Globus pallidus (tissue), 1 donor: ENCODE measurements at places on chromosomes 7 and 10.

GRCh38 chr7:107560898-107561516 is 2.7 kb downstream of the COG5 start:
- DNase-seq, result no peak

DNA sequence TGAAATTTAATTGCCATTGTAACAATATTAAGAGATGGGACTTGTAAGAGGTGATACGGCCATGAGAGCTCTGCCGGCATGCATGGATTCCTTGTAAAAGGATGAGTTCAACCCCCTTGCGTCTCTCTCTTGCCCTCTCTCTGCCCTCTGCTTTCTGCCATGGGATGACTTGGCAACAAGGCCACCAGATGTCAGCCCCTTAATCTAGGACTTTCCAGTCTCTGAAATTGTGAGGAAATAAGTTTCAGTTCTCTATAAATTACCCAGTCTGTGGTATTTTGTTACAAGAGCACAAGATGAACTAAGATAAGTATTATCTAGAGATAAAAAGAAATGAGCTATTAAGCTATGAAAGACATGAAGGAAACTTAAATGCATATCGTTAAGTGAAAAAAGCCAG is 145.7 kb upstream of the AHR start:
- no peak for DNase-seq

DNA sequence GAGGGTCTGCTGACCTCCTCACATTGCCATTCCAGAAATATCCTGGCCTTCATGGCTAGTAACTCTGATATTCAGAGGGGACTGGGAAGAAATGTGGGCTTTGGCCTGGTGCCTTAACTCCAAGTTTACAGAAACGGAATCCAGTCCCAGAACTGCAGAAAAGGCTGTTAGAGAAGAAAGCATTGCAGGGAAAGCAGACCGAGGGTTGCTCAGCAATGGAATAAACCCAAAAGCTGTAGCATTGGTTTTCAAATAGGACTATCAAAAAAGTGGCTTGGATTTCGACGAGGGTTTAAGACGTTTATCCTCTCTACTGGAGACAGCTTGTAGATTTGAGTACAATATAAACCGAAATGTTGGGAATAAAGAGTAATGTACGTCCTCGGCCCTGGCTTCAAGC is 425.8 kb upstream of the FOXK1 start:
- DNase-seq, result no peak

DNA sequence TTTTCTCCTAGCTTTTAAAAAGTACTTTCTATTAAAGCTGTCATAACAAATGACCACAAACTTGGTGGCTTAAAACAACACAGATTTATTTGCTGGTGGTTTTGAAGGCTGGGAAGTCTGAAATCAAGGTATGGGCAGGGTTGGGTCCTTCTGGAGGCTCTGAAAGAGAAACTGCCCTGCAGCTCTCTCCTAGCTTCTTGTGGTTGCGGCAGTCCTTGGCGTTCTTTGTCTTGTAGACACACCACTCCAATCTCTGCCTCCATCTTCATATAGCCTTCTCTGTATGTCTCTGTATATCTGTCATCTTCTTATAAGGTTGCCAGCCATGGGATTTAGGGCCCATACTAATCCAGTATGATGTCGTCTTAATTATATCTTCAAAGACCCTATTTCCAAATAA is 79.4 kb upstream of the PRR15 start:
- peak; percentile 50 for DNase-seq

DNA sequence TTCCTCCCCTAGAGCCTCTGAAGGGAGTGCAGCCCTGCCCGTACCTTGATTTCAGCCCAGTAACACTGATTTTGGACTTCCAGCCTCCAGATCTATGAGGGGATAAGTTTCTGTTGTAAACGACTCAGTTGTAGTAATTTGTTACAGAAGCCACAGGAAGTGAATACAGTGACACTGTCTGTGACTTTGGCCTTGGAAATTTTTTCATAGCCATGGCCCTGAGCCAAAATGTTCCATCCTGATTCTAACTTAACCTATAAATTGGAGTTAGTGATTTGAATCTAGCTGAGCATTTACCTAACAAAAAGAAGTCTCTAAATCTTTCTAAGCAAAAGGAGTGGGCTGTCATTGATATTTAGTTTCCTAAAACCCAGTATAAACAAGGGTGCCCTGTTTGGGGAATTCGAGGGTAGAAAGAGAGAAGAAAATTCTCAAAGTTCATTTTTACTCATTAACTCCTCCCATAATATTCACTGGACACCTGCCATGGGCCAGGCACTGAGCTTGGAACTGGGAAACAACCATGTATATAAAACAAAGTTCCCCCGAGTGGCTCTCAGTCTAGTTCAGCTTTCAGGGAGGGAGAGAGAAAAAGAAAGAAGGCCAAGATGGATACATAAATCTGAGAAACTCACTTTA is 162.3 kb downstream of the SKIDA1 start:
- DNase-seq, result no peak

DNA sequence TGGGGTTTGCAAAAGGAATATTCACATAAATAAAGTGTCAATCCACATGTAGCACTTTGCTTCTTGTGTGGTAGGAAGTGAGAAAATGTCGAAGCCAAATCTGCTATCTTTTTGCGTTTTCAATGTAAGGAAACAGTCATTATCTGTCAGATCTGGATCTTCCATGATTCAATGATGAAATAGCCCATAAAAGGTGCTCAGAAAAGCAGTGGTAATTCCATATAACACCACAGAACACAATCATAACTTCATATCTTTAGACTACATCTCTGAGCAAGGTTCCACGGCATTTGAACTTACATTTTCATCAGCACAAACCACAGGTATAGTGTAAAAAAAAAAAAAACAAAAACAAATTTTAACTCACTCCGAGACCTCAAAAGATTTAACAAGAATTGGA is 39.9 kb upstream of the EGR2 start:
- DNase-seq, result no peak

- no peak for DNase-seq
Observed at GRCh38 chr7:126223729-126224128, 1029.0 kb downstream of the GRM8 start.

DNA sequence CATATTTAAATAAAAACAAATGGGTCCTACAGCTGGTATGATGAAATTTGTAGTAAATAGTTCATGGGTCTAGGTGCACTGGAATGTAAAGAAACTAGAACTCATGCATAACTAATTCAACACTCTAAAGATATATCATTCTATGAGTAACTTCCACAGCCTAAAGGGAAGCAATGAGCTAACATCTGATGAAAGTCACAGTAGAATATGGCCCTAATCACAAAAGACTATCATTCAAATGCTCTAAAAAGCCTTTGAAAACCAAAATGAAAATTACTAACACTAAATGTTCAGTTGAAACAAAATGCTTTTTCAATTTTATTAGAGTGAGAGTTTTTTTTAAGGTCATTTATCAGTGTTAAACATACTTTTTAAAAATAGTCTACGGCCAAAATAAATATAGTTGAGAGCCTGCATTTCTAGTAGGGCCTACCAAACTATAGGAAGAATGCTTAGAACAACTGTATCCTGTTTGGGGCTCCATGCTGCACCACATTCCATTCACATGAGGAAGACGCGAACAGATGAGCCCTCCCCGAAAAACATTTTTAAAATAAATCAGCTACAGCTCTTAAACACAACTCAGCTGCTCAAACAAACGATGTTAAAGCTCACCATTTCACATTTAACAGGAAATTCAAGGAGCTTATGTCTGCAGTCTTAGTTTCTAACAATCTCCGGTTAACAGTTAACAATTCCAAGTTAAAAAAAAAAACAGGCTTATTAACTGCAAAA is 134.5 kb downstream of the NRBF2 start:
- peak; percentile 70 for DNase-seq

GRCh38 chr10:133534417-133534816 is 7.3 kb downstream of the CYP2E1 start:
- DNase-seq, result no peak

DNA sequence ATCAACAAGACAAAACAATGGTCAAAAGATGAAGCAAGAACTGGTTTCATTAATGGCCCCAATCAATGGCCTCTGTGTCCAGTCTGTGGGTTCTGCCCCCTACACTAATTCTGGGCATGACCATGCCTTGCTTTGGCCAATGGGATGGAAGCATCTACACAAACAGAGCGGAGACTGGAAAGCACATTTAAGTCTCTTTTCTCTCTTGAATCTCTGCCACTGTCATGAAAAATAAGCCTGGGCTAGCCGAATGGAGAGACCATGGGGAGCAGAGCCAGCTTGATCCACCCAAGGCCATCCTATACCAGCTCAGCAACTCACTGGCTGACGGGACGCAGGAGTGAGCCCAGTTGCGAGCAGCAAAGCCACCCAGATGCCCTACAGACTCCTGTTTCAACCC is 30.9 kb downstream of the ANKRD16 start:
- peak; percentile 95 for DNase-seq

GRCh38 chr10:34024693-34025425 is 690.4 kb upstream of the NRP1 start:
- no peak for DNase-seq

DNA sequence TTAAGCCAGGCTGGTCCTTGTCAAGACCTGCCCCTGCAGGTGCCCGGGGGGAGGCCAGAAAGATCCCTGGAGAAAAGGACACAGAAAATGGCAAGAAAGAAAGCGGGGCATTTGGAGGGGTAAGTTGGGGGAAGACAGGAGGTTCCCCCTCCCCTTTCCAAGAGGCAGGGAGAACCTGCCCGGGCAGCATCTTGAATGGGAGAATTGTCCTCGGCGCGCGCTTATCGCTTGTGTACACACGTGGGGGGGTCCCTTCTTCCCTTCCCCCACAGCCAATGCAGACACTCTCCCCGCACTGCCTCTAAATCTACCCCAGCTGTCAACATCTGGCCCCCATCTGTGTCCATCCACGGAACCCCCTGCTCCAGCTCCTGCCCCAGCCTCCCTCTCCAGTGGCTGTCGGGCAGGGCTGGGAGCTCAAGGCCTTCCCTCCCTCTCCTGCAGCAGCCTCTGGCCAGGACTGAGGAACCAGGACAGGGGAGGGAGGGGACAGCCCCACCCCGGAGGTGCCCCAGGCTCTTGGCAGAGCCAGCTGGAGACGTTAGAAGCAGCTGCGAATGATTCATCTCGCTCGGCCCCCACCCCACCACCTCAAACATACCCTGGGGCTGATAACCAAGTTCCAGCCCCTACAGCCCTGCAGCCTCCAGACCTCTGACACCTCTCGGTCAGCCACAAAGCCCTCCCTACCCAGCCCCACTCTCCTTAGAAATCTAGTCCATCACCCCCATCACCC is 25.3 kb downstream of the EPHB4 start:
- DNase-seq, result no peak

DNA sequence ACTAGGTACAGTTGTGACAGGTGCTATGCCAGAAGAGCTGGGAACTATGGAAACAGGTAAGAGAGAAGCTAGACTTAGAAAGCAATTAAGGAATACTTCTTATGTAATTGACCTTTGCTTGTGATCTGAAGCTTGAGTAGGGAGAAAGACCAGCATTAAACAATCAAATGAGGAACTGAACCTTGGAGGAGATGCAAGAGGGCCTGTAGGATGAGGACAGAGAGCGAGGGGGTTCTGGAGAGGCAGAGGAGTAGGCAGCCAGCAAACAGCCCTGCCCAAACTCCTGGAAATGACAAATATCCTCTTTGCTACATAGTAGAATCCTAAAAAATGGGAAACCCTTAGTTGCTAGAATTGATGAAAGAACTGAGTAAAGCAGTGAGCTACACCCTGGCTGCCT is 41.6 kb upstream of the FAM204A start:
- no peak for DNase-seq

DNA sequence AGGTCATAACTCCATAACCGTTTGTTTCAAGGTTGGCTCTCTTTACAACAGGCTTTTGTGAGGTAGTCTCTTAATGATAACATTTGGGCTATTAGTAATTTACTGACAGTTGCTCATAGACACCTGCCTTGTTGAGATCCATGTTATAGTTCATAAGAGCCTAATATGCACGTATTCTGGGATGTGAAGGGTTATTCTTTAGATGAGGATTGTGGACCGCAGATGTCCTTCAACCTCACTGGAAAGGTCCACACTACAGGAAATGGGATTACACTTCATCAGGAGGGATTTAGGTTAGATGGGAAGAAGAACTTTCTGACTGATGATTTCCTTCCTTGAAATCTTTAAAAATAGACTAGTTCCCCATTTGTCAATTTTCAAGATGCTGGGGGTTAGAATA is 62.8 kb downstream of the SAMD9 start:
- no peak for DNase-seq

DNA sequence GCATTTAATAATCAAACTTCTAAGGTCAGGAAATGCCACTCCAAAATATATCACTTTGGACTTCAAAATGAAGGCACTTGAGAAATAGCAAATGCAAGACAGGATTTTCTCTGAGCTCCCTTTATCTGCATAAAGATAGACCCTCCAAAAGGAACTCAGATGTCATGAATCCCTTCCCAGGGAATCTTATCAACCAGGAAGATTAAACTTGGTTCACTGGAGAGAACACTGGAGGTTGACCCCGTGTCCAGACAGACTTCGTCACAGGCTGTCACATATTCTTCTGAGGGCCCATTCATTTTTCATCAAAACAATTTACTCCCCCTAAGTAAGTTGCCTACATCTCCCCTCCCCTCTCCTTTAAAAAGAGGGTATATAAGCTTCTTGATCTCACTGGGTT is 21.2 kb downstream of the IFIT3 start:
- no peak for DNase-seq

- DNase-seq, result no peak
Observed at GRCh38 chr7:3436746-3437145, 135.7 kb downstream of the SDK1 start.

- no peak for DNase-seq
Observed at GRCh38 chr10:76114581-76115001, 683.2 kb downstream of the LRMDA start.

DNA sequence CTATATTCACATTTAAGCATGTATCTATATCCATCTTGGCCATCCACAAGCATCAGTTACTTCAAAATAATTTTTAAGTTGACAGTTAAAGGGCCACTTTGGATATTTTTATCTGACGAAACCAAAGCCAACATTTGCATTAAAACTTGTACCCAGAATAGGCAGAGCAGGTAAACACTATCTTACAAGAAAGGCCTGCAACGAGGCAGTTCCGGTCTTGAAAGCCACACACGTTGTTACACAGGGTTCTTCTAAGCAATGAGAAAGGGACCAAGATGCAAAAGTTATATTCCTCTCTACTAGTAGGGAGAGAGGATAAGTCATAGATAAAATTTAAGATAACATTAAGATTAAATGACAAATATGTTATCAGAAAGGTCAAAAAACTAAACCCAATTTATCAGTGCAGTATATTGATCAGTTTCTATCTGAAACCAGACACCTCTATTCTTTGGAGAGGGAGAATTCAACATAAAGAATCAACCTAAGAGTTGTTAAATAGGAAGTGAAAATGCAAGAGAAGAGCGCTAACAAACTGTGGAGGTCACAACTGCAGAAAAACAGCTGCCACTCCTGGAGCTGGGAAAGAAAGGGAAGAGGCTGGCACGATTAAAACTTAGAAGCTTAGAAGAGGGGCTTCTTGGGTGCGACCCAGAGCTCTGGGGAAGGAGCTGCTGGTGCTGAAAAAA is 701.3 kb downstream of the TNS3 start:
- DNase-seq, result no peak

- DNase-seq, result no peak
Observed at GRCh38 chr10:96687317-96688012, 32.8 kb downstream of the PIK3AP1 start.
